ENCODE measurements at places on chromosomes 11 and 22. TPM values are rescaled to one million over a fixed set of nuclear protein-coding genes. Genes with fewer than 3 reads are reported as not detected.

Gene MRGPRE
- total RNA-seq: not detected

Gene OR10D3
- total RNA-seq: not detected

Gene NCF4
- not detected for total RNA-seq

Gene PKDREJ
- not detected for total RNA-seq

Gene HTR3B
- total RNA-seq: not detected

Gene CARNS1
- total RNA-seq: 0.20 TPM

Gene FXYD6
- total RNA-seq: 0.20 TPM

Gene MPZL3
- total RNA-seq: 15.8 TPM

Gene SCGB2A2
- total RNA-seq: not detected

Gene ASRGL1
- total RNA-seq: 11.6 TPM

Gene TMEM151A
- 0.10 TPM for total RNA-seq

Gene FOSL1
- total RNA-seq: 4.2 TPM

Gene INPP5J
- total RNA-seq: 0.87 TPM

Gene UPK3A
- not detected for total RNA-seq

Gene GPR152
- total RNA-seq: not detected

Gene BARX2
- total RNA-seq: 0.10 TPM

Gene TENM4
- total RNA-seq: 306 TPM

Gene OR51T1
- total RNA-seq: not detected

Gene L3MBTL2
- total RNA-seq: 15.3 TPM

Gene FGF4
- total RNA-seq: not detected

Gene PGGHG
- 8.8 TPM for total RNA-seq

Gene MED17
- 45.9 TPM for total RNA-seq

Gene RFPL2
- 0.10 TPM for total RNA-seq

Gene TRIM49
- total RNA-seq: not detected

Gene UBE2L3
- total RNA-seq: 38.8 TPM

Gene HORMAD2
- 1.0 TPM for total RNA-seq

Gene KBTBD4
- total RNA-seq: 31.7 TPM

Gene LMNTD2
- total RNA-seq: 0.69 TPM

Gene PAMR1
- 1.8 TPM for total RNA-seq

Gene SESN3
- total RNA-seq: 3.6 TPM

Gene ANO9
- total RNA-seq: 9.2 TPM

Gene CLCF1
- 13.9 TPM for total RNA-seq

Gene APOBEC3F
- total RNA-seq: 4.7 TPM

Gene CHADL
- 0.87 TPM for total RNA-seq

Gene FOLH1
- total RNA-seq: 0.55 TPM

Gene IFTAP
- total RNA-seq: 29.5 TPM
